Activated CD8-positive, alpha-beta memory T cell treated with anti-CD3 and anti-CD28 coated beads for 1 hour (primary cell): ENCODE measurements at places on chromosomes 11 and 22.

GRCh38 chr11:931385-931784 lies 5.7 kb downstream of the AP2A2 start:
- DNase-seq = no peak

DNA sequence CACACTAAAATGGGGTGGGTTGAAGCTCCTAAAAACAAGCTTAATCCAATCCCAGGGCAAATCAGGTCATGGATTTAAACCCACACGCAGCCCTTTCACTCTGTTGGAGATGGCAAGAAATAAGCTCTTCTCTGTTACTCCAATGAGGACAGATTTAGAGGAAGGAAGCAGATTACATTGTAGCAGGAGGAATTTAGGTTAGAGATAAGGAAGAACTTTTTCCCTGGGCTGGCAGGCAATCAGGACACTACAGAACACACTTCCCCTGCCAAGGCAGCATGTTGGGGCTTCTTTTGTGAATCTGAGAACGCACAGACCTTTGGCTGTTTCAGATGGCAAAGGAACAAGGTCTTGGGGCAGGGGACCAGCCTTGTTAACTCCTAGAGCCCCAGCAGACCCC lies 46.2 kb downstream of the C11orf58 start:
- no peak for DNase-seq

GRCh38 chr22:36471341-36471821 lies 10.1 kb downstream of the TXN2 start:
- no peak for DNase-seq

GRCh38 chr11:45041596-45041995 lies 90.9 kb upstream of the TP53I11 start:
- no peak for DNase-seq

GRCh38 chr11:68792400-68792966 lies 41.2 kb upstream of the TESMIN start:
- DNase-seq = no peak

GRCh38 chr11:127843483-127844396 lies 743.6 kb downstream of the ETS1 start:
- DNase-seq = peak; percentile 32

- DNase-seq = no peak
These were observed 49.4 kb upstream of the CEP295 start for GRCh38 chr11:93611836-93612677.

DNA sequence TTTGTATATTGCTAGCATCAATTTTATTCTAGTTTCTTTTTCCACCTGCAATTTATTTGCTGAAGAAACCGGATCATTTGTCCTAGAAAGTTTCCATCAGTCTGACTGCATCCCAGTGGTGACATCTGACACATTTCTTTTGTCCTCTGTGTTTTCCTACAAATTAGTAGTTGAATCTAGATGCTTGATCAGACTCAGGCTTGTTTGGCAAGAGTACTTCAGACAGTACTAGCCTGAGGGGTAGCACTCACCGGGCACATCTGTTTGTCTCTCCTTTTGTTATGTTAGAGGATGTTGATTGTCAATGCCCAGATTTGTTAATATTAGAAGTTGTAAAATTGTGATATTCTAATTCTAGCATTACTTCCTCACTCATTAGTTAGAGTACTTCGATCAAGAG lies 204.8 kb downstream of the SWAP70 start:
- no peak for DNase-seq

GRCh38 chr11:68039526-68040086 lies 781 bp downstream of the TCIRG1 start:
- DNase-seq = no peak

- no peak for DNase-seq
These were observed 39.1 kb upstream of the SHISAL1 start for GRCh38 chr22:44351685-44352377.

DNA sequence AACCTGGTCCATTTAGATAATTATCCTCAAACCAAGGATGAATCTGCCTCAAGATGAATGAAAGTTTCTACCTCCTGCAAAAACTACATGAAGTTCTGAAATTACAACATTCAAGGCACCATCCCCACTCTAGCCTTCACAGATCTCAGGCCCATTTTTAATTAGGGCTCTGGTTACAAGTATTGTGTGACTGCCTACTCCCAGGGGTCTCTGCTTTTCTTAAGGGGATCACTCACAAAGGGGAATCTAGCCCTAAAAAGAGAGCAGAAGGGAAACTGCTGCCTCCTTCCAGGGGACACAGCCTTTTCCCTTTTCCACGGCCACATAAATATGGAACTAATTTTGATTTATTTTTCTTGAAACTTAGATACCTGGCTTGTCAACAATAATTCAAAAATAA lies 17.4 kb upstream of the TMEM135 start:
- DNase-seq = no peak

- DNase-seq = no peak
These were observed 60.4 kb downstream of the FEZ1 start for GRCh38 chr11:125435461-125436238.

DNA sequence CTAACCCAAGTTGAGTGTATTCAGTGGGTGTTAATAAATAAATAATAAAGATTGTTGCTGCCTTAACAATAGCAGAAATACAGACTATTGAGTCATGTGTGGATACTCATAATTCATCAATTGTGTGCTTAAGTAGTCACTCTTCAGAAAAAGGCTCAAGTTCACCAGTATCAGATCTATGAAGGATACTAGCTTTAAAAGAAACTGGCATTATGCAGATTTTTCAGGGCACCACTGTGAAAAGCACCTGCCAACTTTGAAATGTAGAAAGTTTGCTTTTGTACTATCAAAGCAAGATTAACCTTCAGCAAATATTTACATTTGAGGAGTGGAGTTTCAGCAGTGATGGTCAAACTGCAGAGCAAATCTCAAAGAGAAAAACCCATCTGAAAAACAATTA lies 20.1 kb upstream of the SYTL2 start:
- no peak for DNase-seq

DNA sequence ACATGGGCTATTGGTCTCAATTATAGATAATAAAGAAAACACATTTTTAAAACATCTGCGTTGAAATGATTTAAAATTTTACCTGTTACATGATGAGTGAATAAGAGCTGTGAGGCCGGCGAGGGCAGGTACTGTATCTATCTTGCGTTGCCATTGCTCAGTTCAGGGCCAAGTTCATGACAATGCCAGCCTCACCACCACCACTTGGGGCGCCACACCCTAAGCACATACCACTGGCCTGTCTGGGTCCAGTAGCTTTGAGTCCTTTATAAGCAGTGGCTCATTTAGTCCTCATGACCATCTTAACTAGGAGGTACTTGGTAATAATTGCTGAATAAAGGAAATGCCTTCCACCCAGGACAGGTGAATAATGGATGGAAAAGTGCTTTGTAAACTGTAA lies 14.5 kb upstream of the MB start:
- no peak for DNase-seq

- DNase-seq = no peak
These were observed 413.9 kb downstream of the TENM4 start for GRCh38 chr11:79026803-79027445.

GRCh38 chr11:115869780-115870431 lies 365.7 kb upstream of the CADM1 start:
- DNase-seq = no peak

GRCh38 chr22:43479962-43480361 lies 68.1 kb downstream of the MPPED1 start:
- no peak for DNase-seq

DNA sequence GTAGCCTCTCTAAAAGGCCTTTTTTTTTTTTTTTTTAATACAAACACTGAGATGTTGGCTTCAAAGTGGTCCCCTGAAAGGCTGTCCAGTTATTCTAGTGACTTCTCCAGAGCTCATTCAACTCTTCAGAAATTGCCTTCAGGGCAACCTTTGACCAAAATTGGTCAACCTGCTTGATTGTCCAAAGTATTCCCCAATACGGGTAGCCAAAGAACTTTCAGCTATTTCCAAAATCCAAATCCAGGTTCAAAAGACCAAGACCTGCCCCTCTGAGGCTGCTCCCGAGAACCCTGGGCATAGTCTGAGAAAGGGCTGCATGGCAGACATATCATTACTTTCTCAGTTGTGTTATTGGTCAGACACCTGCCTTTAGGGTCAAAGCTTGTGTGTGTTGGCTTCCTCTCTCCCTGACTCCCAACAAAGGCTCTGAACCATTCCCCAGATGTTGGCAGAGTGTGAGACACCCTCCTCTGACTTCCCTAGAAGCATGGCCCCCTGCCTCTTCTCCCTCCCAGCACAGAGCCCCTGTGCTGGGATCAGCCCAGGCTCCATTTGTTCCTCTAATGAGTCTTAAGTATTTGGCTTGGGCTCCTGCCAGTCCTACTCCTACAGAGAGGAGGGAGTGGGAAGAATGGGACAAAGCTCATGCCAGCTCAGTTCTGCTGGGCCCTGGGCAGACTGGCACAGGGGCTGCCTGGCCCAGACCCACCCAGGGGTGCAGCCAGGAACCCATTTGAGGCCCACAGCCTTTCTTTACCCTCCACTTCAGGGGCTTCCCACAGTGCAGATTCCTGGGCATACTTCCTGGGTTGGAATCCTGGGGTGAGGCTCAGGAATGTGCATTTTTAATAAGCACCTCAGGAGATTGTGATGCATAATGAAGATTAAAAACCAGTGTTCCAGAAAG lies 30.3 kb downstream of the TNKS1BP1 start:
- no peak for DNase-seq

DNA sequence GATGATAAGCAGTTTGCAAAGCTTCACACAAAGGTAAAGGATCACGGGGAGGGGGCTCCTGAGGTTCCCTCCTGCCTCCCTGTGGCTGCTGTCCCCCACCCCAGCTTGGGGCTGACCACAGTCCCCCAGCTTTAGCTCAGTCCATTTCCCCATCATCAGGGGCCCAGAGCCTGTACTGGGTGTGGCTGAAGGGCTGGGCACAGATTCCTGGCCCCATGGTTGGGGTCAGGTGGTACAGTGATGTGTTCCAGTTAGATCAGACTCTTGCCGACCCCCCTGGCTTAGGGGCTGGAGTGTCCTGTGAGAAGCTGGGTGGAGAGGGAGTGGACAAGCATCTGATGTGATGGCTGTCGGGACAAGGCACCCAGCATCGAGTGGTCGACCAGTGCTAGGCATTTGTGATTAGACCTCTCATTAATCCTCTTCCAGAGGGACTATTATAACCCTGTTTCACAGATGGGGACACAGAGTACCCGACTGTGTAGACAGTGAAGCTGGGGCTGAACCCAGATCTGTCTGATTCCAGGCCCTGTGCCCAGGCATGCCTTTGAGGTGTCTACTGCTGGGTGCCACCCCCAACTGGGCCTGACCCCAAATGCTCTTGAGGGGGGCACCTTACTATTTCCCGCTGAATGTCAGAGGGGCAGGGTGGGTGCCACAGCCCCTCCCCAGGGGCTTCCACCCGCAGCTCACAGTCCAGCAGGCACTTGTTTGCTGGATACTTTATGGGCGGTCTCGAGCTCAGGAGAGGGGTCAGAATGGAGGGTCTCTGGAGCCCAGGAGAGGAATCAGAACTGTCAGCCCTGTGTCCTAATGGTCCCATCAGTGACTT lies 4.3 kb downstream of the SHANK3 start:
- DNase-seq = no peak

DNA sequence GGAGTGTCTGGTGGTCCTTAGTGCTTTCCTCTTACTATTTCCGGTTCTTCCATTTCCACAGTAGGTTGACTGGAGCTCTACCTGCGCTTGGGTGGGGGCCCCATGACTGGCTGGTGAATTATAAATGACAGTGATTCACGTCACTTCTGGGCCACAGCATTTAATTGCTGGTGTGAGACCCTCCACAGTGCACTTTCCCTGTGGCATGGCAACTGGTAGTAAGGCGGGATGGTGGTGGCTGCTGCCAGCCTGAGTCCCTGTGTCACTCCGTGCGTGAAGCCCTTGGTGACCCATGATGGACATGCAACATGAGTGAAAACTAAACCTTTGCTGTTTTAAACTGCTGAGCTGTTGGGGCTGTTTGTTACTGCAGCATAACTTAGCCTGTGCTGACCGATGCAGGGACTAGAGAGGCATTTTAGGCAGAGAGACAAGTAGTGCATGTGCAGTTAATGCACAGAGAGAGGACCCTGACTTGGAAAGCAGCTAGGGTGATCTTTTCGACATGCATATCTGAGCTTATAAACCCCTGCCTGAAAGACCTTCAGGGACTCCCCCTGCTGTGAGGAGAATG lies 3.1 kb downstream of the PRDM11 start:
- DNase-seq = no peak

GRCh38 chr11:120040151-120040840 lies 97.6 kb downstream of the TRIM29 start:
- DNase-seq = no peak

GRCh38 chr11:116852261-116853031 lies 15.0 kb upstream of the APOA1 start:
- no peak for DNase-seq

DNA sequence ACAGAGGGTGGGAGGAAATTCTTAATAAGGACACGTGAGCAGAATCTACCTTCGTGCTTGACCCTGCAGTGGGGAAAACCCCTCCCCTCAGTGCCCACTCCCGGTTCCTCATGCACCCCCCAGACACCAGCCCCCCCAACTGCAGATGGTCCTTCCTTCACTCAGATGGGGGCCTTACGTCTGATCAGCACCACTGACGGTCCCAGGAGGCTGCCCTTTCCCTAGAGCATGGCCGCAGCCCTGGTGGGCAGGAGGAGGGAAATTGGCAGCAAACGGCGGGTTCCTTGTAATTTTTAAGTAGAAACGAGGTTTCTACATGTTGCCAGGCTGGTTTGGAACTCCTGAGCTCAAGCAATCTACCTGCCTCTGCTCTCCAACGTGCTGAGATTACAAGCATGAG lies 477.7 kb downstream of the TBC1D22A start:
- DNase-seq = no peak

DNA sequence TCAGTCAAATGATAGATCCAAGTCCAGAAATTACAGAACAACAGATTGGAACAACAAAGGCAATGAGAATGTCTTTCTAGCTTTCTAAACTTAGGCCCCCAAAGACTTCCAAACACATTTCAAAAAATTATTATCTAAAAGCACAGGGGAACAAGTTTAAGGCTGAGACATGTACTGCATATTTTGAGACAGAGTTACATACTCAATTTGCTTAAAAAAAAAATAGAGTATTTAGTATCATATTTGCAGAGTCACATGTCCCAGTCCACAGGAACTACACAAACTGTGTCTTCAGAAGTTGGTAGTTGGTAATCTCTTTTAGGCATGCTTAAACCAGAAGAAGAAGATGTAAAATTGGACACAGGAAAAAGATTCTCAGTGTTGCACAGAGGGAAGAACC lies 127.2 kb downstream of the MAML2 start:
- no peak for DNase-seq
